ENCODE measurements at places on chromosomes 13 and 19.

DNA sequence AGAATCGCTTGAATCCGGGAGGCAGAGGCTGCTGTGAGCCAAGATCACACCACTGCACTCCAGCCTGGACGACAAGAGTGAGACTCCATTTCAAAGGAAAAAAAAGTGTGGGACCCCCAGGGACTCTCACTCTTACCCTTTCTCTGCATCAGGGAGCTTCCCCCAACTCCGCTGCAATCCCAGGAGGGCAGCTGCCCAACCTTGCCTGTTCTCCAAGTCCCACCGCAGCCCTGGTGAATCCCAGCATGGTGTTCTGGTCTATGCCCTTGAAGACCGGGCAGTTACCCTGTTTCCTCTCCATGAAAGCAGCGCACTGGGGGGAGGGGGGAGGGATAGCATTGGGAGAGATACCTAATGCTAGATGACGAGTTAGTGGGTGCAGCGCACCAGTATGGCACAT is 35.7 kb upstream of the DPRX start:
- no peak for DNase-seq

GRCh38 chr13:94210816-94211215 is 268.7 kb downstream of the DCT start:
- no peak for DNase-seq

DNA sequence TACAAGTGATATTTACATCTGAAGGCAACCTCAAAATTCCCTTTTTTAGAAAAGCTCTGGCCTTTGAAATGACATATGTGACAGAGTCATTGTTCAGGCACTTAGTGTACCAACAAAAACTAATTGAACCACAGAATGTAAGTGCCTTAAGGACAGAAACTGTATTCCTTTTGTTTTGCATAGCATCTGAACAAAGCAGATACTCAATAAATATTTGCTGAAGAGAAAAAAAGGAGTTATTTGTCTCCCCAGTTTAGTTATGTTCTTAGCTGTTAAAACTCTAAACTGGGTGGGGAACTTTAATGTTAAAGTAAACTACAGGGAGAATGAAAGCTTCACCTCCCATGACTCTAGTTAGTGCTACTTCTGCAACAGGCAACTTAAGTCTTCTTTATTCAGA is 56.8 kb upstream of the KLF5 start:
- DNase-seq = no peak

DNA sequence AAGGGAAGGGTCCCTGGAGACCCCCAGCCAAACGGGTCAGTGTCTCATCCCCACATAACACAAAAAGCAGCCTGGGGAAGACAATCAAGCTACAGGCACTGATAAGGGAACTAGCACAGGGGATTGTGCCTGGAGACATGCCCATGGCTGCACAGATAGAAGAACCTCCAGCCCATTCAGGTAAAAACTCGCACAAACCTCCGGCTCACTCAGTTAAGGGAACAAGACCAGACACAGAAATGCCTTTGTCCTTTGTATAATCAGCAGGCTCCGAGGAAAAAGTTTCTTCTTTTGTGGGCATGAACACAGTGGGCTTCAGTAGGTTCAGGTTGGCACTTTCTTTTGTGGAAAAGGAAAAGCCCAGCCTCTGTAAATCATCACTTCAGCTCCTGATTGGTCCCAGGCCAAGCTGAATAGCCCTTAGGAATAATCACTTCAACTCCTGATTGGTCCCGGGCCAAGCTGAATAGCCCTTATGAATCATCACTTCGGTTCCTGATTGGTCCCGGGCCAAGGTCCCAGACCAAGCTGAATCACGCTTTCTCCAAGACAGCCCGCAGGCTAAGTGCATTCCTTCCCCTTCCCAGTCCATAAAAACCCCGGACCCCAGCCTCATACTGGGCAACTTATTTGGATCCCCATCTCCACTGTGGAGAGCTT is 5.0 kb upstream of the ZNF230 start:
- no peak for DNase-seq

DNA sequence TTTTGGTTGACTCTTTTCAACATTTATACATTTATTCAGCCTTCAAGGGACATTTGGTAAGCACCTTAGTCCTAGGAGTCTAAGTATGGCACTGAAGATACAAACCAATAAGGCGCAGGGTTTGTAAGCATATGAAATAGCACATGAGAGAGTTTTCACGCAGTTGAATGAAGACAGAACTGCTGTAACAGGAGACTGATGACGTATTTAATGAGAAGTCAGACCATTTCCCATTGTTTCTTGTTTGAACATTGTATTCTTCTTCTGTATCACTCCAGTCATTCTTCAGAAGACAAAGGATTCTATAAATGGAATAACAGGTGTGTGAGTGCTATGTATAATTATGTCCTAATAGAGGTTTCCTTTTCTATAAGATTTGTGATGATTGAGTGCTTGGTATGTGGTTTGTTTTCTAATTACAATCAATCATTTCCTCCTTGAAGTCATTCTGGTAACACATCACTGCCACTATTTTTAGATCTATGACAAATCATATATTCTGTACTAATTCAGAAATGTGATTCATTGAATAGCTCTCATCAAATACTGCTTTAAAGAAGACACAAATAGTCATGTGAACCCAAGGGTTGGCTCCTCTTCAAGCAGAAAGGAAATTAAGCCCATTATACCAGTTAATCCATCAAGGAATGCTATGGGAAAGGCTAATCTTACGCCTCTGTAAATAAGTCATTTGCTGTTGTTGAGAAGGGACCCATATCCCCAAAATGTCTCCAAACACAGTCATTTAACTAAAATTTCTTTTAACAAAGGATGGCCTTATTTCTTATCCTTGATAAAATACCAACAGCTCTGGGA is 222.8 kb upstream of the NBEA start:
- DNase-seq = no peak

DNA sequence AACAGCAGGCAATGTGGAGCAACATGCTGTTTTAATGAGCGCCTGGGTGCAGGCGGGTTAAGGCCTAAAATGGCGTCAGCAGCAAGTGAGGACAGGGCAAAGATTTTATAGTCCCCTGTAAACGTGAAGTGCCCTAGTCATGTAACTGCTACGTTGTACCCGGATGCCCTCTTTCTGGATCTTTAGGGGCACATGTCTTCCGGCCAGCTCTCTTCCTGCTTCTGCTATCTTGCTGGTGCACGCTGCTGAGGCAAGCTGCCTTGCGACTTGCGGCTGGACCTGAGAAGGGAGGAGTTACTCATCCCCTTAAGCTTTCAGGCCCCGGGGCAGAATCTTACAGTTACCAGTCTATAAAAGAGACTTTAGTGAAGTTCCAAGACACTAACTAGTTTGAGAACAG is 303.6 kb upstream of the DACH1 start:
- peak; percentile 5 for DNase-seq

- peak; percentile 51 for DNase-seq
Measured at GRCh38 chr19:55014714-55015113, 23.4 kb downstream of the GP6 start.

DNA sequence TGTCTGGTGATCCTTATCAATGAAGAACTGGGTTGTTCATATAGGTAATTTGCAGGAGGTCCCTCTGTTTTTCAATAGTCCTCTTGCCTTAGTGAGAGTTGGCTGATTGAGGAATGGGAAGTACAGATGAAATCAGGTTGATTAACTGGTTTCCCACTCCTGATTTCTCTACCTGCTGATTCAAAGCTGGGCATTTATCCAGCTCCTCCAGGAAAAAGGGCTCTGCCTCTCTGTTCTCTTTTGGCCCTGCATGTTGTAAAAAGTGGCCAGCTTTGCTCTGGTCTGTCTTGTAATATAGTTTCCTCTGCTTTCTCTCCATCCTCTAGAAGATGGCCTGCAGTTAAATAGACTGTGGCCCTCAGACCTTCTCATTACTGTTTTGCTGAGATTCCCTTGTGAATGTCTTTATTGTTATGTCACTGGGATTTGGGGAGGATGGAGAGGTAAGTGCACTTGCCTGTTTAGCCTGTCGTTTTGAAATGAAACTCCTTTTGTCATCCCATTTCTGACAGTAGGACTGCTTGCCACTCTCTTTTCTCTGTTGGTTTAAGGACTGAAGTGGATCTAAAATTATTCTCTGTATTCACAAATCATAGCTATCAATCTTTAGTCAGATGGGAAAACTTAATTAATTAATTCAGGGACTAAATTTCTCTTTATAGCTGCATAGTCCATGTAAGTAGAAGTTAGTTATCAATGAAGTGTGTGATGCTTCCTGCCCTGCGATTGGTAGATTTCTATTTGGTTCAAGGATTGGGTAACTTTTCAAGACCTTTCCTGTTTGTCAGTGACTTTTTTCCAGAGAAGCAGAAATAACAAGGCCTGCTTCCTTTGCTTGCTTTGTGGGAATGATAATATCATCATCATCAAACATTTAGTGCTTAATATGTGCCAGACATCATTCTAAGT is 28.5 kb downstream of the GARRE1 start:
- DNase-seq = no peak

GRCh38 chr19:23440207-23440606 is 44.9 kb upstream of the ZNF91 start:
- DNase-seq = peak; percentile 13

DNA sequence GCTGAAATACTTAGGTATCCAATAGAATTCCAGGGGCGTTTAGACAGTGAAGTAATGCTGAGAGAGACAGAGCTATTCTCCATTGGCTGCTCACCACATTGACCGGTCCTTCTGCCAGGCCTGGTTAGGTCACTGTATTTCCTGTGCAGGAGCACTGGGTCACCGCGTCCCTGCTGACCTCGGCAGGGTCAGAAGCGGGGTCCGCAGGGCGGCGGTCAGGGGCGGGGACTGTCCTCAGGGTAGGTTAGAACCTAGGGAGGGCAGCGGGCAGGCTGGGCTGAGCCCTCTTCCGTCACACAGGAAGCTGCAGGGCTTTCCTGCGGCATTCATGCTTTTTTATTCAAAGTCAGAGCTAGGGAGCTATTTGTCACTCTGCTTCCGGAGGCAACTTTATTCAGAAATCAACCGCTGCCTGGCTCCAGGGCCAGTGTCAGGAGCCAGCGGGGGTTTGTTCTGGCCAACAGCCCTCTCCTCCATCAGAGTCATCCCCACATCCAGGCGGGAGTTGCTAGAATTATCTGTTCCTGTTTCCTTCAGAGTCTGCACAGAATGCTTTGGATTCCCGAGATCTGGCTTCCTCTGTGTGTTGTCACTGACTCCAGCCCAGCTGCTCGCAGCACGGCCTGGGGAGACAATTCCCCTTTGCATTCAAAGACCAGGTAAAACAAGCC is 81.2 kb upstream of the WASF3 start:
- DNase-seq = peak; percentile 28

GRCh38 chr13:44243198-44243857 is 130.3 kb upstream of the SERP2 start:
- DNase-seq = peak; percentile 92

DNA sequence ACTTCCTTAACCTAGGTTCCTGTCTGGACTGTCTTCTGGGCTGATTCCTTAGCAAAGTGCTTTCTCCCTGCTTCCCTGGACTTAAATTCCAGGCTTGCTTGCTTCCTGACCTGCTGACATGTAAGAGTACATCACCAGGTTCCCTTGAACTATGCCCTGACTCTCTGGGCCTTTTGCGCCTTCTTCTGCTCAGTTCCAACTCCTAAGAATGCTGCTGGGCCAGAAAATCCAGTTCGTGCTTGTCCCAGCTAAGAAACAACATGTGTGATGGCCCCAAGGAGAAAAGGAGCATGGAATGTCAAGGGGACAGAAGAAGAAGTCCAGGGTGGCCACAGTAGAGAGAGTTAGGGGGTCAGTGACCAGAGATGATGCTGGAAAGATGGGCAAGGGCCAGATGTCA is 42.6 kb upstream of the MBNL2 start:
- no peak for DNase-seq

- no peak for DNase-seq
Measured at GRCh38 chr13:41961466-41961760, 504 bp upstream of the VWA8 start.

- DNase-seq = peak; percentile 51
Measured at GRCh38 chr13:44302940-44303575, 70.6 kb upstream of the SERP2 start.

GRCh38 chr13:37636701-37637100 is 38.1 kb upstream of the POSTN start:
- peak; percentile 1 for DNase-seq

- DNase-seq = no peak
Measured at GRCh38 chr13:89816404-89816803, 1531.1 kb upstream of the MIR17HG start.

DNA sequence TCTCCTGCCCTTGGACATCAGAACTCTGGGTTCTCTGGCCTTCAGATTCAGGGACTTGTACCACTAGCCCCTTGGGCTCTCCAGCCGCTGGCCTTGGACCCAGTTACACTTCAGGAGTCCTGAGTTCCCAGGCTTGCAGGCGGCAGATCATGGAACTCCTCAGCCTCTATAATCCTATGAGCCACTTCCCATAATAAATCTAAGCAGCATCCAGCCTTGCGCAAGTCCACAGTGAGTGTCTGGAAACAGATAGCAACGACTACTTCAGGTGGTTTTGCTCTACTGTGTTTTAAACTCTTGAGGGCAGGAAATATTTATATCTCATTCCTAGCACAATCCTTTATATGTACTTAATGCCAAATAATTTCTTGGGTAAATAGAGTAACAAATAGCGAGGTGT is 92.3 kb downstream of the COL4A1 start:
- no peak for DNase-seq

DNA sequence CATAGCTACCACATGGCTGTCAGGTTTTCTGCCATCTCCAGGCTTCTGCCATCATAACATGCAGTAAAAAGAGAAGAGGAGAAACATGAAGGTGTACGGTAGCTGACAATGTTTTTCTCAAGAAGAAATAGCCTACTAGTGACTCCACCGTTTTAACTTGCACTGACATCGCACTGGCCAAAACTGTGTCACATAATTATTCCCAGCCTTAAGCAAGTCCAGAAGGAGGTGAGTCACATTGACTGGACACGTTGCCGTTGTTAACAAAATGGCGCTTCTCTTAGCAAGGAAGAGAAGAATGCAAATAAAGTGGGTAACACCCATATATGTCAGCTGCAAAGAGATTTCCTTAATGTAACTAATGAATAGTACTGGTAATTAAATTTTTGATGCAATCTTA is 810.4 kb upstream of the SLC10A2 start:
- no peak for DNase-seq

- no peak for DNase-seq
Measured at GRCh38 chr13:91399189-91400062, 1.0 kb downstream of the GPC5 start.

Data from hematopoietic multipotent progenitor cell treated with erythropoietin and hydrocortisone succinate and interleukin-3 and kit ligand, for 4 days (in vitro differentiated cells).